ENCODE measurements at places on chromosomes 5 and 9. TPM values are rescaled to one million over a fixed set of nuclear protein-coding genes. Genes with fewer than 3 reads are reported as not detected.
A peak's percentile ranks its signal among the peaks of the same experiment; 100 is the strongest.

DNA sequence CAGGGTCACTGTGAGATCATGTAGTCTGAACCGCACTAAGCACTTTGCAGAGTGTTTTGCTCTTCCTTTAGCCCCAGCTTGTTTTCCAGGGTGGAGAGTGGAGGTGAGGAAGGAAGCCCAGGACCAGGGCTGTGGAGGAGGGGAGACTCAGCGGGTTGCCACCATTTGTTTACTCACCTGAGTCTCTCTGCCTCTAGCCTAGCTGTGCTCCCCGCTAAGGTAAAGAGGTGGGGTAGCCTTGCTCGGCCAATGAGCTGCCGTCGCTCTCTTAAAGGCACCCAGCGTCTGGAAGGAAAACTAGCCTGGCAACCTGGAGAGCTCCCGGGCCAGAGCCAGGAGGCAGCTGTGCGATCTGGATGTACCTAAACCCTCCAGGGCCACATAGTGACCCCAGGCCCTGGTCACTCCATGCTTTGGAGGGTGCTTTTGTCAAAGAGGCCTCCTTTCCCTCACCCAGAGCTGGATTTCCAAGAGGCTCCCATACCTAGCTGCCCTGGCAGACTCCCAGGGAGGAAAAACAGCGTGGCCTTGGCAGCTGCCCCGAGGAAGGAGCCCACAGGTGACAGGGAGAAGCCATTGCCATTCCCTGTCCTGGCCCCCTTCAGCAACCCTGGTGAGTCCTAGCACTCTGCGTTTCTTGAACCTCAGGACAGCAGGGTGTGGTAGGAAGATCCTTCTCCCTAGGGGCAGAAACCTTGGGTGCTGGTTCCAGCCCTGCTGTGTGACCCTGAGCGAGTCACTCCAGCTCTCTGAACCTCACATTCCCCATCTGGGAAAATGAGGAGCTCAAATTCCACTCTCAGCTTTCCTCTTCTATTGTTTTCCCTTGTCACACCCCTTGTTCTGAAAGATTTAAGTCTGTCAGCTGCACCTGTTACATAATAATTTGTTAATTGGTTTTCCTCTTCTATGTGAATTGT, 42.4 kb upstream of the LARP1 start:
- ATAC-seq: no peak

GRCh38 chr5:395921-396530, 47.0 kb upstream of the EXOC3 start:
- peak; percentile 4 for ATAC-seq

- ATAC-seq: no peak
These were observed 288.0 kb downstream of the TRIM32 start for GRCh38 chr9:116975126-116975525.

- ATAC-seq: no peak
These were observed 78.3 kb upstream of the LIFR start for GRCh38 chr5:38634568-38635369.

DNA sequence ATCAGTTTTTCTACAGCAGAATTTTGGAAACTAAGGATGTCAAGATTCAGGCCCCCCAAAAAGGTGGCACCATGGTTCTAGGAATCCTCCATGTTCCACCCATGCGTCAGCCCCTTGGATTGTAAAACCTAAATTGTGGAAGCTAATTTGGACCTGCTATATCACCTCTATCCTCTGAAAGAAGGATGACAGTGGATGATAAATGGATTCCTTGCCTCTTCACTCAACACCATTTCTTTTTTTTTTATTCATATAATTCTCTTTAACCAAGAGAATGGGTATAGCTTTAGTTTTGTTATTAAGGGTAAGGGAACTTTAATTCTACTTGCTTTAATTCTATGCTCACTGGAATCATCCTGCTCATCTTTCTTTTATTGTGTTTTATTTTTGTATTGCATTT, 71.8 kb downstream of the GNAQ start:
- ATAC-seq: no peak

- ATAC-seq: no peak
These were observed 260.0 kb downstream of the AUH start for GRCh38 chr9:91101611-91102168.

DNA sequence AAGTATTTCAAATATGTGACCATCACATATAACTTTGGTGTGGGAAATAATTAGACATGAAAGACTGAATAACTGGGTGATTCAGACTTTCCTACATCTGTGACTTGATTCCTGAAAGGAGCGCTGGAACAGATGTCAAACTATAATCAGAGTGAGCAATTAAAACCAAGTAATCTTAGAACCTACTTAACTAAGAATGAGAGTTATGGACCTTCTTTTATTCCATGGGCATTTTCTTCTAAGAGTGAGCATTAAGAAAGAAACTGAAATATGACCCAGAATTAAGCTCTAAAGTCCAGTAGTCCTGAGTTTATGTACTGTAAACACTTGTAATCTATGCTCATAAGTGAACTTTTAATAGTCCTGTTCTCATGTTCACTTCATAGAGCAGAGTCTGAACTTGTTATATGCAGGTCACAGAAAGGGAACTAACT, 68.4 kb downstream of the PAM start:
- ATAC-seq: no peak

DNA sequence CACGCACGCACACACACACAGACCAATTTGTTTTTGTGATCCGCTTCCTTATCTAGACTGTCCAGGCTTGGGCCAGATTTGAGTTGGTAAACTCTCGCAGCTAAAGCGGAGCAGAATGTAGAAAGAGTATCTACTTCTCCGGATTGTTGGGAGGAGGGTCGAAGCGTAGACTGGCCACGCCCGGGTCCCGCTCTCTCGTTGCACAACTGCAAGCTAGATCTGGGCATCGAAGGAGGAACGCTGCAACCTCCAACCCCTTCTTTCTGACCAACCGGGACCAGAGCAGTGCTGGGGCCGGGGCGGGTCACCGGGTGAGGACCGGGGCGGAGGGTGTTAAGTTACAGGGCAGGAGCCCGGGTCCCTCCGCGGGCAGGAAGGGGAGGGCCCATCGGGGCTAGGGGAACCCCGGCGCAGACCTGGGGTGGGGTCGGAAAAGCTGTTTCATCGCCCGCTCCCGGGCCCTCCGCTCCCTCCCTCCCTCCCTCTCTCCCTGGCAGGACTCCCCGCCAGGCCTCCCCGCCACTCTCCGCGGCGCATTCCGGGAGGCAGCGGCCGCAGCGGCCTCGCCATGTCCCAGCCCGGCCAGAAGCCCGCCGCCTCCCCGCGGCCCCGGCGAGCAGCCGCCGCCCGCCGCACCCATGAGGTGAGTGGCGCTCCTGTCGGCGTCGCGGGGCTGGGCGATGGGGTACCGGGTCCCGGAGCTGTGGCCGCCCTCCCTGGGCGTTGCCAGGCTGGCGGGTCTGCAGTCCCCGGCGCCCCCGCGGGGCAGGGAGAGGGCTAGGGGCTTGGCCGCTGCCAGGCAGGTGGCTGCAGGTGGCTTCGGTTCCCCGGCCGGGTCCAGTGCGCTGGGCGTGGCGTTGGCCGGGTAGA, at the start of gene CAST:
Gene CAST, plus strand, starts transcription at position 522 of the 870 bp plus-strand sequence. Its CDS starts 47 bp downstream, at position 569.
- peak; percentile 91 for ATAC-seq

GRCh38 chr5:58156973-58157701, 302.7 kb downstream of the PLK2 start:
- ATAC-seq: no peak

GRCh38 chr5:135999406-136000139, 29.2 kb upstream of the TGFBI start:
- ATAC-seq: peak; percentile 54

DNA sequence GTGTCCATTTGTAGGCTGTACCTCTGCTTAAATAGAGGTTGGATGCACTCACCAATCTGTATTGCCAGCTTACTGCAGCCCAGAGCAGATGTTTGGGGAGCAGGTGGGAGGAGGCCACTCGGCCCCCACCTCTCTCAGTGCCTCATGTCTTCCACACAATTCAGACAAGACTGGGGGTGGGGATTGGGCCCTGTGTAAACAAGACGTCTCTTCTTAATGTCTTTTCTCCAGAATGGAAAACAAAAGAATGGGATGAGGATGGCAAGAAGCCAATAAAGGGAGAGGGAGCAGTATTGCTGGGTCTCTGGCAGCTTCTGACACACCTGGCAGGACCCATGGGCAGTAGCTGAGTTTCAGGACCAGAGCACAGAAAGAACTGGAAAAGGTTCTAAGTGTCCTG, 64.9 kb downstream of the SIL1 start:
- no peak for ATAC-seq

DNA sequence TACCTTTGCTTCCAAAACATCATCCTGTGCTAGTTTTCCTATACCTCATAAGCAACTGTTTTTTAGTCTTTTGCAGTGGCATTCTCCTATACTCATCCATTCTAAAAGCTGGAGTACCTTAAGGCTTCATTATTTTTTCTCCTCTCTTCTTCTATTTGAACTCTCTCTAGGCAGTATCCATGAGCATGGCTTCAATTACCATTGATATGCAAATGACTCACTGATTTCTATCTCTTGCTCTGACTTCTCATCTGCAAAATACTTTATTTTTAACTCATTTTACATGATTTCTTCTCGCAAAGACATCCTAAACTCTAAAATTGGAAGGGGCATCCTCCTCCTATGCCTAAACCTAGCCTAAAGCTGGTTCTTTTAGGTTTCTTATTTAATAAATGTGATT, 365.1 kb upstream of the NUDT12 start:
- no peak for ATAC-seq

DNA sequence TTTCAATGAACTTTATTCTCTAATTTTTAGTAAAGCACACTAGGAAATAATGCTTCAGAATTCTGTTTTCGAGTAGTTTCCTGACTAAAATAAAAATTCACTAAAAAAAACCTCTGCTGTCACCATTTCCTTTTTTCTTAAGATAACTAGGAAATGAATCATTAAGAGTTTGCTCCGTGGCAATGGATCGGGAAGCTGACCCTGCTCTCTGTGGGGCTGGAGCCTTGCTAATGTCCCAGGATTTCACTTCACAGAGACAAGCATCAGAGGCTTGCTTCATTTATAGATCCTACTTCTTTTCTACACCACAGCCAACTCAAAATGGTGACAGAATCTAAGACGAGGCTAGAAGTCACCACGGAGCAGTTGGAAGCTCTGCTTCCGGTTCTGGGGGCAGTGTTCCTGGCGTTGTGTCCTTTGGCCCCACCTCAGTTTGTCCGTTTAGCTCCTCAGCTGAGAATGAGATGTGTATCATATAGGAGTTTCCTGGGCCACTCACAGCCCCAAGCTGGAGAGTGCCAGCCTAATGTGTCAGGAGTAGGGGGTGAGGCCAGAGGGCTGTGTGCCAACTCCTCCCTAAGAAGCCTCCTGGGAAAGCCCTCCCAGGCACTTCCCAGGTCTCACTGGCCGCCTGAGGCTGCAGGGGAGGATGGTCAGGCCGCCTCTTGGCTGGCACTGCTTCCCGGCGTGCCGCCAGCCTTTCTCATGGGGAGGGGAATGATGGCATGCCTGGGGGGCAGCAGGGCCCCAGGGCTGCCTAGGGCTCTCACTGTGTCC, 19.6 kb downstream of the TENT4A start:
- ATAC-seq: peak; percentile 32

DNA sequence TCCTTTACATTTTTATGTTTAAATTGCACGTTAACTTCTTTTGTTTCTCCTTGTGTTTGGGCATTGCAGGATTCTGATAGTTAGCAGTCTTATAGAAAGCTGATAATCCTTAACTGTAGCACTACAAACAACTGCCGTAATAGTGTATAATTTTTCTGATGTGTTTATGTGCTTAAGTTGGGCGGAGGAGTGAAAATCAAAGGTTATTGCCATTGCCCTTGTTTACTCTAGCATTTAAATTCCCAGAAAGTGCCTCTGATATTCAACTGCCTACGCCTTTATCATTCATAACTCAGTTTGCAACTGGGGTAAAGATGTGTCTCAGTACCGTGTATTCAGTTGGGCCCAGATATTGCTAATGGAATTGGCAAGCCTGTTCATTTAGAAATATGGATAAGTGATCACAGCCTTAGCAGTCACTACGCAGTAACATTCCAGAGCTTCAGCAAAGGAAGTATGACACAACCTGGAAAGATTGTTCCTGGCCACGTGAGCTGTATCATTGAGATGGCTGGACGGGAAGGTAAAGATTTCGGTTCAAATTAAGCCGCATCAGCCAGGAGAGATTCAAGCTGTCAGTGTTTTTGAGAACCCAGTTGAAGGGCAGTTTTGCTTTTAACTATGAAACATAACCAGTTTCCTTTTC, 28.1 kb upstream of the LRRTM2 start:
- peak; percentile 50 for ATAC-seq

- ATAC-seq: no peak
These were observed 263.2 kb downstream of the KCTD16 start for GRCh38 chr5:144433893-144434292.

DNA sequence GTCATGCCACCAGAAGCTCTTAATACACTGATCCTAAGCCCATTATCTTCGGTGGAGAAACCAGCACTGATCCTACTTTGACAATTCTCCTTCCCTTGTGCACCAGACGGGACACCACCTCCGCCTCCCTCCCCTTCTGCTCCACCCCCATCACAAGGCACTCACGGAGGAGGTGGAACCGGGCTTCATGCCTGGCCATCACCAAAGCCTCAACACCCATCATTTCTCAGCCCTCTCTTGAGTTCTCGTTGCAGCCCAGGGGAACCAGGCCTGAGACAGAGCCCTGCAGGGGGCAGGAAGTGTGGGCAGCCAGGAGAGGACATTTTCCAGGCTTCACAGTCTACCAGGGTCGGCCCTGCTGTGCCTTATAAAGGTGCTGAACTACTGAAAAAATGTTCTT, 160.5 kb downstream of the GOLPH3 start:
- ATAC-seq: no peak

DNA sequence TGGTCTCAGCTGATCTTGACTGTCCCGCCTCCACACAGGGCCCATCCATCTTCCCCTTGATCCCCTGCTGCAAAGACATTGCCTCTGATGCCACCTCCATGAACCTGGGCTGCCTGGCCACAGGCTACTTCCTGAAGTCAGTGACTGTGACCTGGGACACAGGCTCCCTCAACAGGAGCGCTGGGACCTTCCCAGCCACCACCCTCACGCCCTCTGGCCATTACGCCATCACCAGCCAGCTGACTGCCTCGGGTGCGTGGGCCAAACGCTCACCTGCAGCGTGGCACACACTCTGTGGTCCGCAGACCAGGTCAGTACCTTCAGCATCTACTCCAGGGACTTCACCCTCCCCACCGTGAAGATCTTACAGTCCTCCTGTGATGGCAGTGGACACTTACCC, 71.9 kb downstream of the INSL6 start:
- no peak for ATAC-seq

- no peak for ATAC-seq
These were observed 471.1 kb downstream of the DMAC1 start for GRCh38 chr9:7328453-7328852.

GRCh38 chr9:89837162-89837933, 232.5 kb downstream of the GADD45G start:
- ATAC-seq: no peak

GRCh38 chr9:136352682-136353081, 10.9 kb downstream of the DNLZ start:
- no peak for ATAC-seq

The FCN2 gene
- not detected for total RNA-seq

The NFIB gene
- 63.4 TPM for total RNA-seq

The AIF1L gene
- total RNA-seq: 12.0 TPM

The GADD45G gene
- total RNA-seq: 63.5 TPM

The ACTBL2 gene
- total RNA-seq: not detected

The SLC34A1 gene
- not detected for total RNA-seq

The SPAAR gene
- total RNA-seq: 1.8 TPM

The SPZ1 gene
- not detected for total RNA-seq

The BRIX1 gene
- 22.4 TPM for total RNA-seq

The PCDH12 gene
- 5.9 TPM for total RNA-seq

The TRPM3 gene
- total RNA-seq: not detected

The KIF24 gene
- total RNA-seq: 0.94 TPM

The PCSK1 gene
- 0.92 TPM for total RNA-seq

The CDH9 gene
- total RNA-seq: not detected

All from gastroesophageal sphincter (tissue), 4 donors.